Activated CD4-positive, alpha-beta T cell treated with anti-CD3 and anti-CD28 coated beads, Interleukin-2, amount 50 U/mL, for 4 hours (primary cell): ENCODE measurements at places on chromosomes 4 and X.
A peak's percentile ranks its signal among the peaks of the same experiment; 100 is the strongest.

DNA sequence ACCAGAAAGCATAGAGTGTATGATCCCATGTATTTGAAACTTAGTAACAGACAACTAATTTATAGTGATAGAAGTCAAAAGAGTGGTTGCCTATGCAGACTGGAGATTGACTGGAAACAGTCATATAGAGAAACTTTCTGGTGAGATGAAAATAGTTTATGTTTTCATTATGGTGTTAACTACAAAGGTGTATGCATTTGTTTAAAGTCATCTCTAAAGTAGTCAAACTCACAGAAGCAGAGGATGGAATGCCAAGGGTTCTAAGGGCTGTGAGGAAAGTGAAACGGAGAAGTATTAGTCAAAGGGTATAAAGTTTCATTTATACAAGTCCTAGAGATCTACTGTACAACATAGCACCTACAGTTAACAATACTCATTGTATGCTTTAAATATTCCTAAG, 45.8 kb downstream of the ENOX2 start:
- DNase-seq: no peak

- DNase-seq: no peak
Measured at GRCh38 chr4:105236202-105236915, 89.7 kb downstream of the TET2 start.

DNA sequence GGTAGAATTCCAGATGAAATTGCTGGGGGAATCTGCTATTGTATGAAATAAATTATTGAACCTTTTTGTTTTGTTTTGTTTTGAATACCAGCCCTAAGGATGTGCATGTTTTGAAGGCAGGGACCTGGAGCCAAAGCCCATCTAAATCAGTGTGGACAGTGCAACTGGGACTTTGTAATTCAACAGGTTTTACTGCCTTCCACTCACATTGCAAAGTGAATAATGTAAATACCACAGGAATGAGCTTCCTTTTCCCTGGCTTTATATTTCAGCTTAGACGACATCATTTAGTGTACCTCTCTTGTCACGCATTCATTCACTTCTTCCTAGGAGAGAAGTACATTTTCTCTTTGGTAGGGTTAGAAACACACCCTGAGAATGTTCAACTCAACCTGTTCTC, 795.0 kb downstream of the CENPC start:
- DNase-seq: no peak

DNA sequence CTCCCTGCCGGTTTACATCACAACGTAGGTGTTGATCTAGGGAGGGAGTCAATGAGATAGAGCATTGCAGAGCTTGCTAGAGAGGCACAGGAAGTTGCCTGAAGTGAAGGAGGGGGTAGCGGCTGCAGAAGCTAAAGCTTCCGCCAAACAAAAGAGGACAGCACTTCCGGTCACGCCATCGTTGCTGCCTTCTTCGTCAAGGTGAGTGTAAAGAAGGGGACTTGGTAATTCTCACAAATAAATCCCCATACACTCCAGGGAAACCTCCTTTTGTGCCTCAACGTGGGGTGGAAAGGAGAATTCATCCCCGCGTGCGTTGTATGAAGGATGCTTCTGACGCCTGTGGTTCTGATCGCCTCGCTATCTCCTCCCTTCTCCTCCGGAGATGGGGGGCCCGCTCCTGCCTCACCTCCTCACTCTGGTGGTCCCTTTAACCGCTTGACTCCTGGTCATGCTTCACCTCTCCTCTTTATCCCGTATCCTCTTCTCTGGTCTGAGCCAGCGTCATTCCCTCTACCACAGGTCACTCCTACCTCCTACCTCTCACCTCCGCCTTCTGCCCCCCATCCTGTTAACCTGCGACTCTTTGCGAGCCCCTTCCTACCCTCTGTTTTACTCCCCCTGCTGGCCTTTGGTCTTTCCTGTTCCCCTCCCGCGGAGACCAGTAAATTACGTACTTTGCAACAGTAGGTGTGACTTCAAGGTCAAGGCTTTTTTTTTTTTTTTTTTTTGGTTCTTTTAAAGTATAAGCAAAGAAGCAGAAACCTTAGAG, 59.9 kb downstream of the GSPT2 start:
- peak; percentile 27 for DNase-seq

DNA sequence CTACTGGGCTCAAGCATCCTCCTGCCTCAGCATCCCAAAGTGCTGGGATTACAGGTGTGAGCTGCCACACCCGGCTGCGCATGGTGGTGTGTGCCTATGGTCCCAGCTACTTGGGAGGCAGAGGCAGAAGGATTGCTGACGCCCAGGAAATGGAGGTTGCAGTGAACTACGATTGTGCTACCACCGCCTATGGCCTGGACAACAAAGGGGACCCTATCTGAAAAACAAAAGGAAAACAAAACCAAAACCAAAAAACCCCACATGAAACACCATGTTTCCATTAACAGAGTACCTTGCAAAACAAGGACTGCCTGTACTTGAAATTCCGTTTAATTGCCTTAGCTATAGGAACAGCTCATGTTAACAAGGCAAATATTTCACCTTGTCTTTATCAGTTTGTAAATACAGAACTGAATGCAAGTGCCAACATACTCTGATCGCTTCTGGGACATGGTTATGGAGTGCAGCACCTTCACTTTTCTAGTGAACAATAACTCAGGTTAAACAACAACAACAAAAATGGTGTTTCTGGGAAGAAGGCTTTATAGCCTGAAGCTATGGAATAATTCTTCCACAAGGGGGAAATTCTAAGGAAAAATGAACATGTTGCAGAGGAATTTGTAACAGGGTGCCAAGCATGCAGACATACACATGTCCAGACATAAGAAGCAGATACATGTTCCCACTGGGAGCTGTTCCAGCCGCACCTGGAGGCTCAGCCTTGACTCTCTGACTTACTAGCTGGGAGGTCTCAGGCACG, 73.2 kb upstream of the STS start:
- no peak for DNase-seq

DNA sequence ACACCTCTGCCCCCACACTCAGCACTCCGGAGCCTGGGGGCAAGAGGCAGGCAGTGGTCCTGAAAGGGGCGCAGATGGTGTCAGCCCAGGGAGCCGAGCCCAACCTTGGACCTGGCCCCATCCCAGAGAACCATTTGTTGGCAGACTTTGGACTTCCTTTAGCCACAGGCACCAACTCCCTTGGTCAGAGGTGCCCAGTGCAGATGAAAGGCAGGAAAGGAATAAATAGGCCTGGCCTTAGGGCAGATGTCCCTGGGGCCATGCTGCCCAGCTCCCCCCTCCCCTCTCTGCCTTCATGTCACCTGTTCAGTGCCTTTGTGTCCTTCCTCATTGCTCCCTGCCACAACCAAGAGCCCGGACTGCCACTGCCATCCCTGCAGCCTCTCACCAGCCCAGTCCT, 52.8 kb downstream of the SEL1L3 start:
- DNase-seq: no peak

DNA sequence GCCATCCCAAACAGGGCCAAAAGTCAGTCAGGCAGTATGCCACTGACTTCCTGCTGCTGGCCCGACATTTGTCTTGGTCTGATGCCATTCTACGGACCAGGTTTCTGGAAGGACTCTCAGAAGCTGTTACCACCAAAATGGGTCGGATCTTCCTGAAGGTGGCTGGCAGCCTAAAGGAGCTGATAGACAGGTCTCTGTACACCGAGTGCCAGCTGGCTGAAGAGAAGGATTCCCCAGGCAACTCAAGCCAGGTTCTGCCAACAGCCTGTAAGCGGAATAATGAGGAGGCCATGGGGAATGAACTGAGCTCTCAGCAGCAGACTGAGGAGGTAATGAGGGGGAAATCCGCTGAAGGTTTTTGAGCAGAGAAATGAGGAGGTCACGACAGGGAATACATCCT, 95.7 kb downstream of the RTL9 start:
- no peak for DNase-seq

GRCh38 chr4:159425737-159426305, 322.9 kb downstream of the RAPGEF2 start:
- DNase-seq: no peak
